ENCODE measurements at places on chromosomes 2 and 18.

DNA sequence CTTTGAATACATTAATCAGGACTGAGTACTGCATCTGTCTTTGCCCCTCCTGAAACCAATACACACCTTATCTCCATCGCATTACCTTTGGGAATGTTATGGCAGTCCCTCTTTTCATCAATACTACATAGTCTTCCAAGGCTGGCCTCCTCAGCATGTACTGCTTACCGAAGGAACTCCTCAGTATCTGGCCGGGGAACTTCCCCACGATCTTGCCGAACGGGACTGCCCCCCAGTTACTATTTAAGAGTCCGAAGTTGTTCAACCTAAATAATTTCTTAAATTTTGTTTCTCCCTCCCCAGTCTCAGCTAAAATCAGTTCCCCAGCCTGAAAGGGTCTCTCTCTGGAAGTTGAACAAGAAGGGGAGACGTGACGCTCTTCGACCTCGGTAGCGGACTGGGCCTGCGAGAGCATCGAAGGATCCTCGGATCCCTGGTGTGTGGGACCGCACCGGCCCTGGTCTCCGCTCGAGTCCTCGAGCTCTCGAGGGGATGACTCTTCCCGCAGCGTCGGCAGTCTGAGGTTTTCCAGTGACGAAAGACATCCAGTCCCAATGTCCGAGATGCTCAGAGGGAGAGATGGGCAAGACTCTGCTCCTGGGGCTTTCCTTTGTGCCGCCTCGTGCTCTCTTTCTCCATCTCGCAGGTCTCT is 489 bp downstream of the TRMT61B start:
- DNase-seq = no peak

DNA sequence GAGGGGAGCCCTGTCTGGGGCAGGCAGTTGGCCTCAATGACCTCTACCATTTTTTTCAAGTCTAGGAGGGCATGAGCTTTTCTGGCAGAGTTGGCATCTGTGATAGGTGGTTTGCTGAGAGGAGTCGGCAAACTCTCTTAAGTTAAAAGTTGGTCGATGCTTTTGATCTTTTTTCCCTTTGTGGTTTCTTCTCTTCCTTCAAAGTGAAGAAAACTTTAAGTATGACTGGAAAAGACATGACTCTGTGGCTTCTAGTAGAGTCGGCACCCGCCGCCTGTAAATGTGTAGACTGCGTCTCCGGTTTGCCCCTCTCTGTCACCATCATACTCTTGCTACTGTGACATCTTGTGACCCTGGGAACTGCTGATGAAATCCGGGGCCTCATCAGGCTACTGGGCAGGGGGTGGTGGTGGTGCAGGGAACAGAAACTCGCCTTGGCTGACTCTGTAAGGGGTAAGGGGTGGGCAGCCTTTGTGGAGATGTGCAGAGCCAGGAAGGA is 21.1 kb downstream of the INPP5D start:
- peak; percentile 60 for DNase-seq

- DNase-seq = no peak
Observed at GRCh38 chr18:62102221-62102620, 84.6 kb downstream of the PIGN start.

GRCh38 chr2:217655651-217656050 is 347.1 kb downstream of the TNS1 start:
- no peak for DNase-seq

DNA sequence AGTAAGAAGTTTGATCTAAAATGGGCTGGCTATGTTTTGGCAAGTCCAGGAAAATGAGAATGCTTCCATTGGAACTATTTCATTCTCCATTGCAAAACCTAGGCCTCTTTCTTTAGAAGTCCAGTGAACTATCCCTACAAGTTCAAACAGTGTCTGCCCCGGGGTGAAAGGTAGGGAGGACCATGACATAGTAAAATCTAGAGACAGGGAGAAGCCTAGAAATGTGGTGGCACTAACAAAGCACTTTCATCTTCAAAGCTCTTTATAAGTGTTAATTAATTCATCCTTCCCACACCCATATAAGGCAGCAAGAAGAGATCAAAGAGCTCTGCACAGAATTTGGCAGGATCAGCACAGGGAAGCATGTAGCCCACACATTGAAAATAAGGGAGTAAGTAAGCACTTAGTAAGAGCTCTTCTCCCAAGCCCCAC is 214.5 kb downstream of the IRS1 start:
- DNase-seq = no peak

- DNase-seq = no peak
Observed at GRCh38 chr2:21836261-21836660, 712.5 kb downstream of the TDRD15 start.

GRCh38 chr2:68127358-68128242 is 30.1 kb upstream of the PNO1 start:
- DNase-seq = peak; percentile 26

Measured in NB4 (cell line).